Stimulated activated CD4-positive, alpha-beta T cell treated with anti-CD3 and anti-CD28 coated beads, Interleukin-1b, Interleukin-23, amount 100 ng/mL, for 4 hours (primary cell): ENCODE measurements at places on chromosomes 16 and 17.

DNA sequence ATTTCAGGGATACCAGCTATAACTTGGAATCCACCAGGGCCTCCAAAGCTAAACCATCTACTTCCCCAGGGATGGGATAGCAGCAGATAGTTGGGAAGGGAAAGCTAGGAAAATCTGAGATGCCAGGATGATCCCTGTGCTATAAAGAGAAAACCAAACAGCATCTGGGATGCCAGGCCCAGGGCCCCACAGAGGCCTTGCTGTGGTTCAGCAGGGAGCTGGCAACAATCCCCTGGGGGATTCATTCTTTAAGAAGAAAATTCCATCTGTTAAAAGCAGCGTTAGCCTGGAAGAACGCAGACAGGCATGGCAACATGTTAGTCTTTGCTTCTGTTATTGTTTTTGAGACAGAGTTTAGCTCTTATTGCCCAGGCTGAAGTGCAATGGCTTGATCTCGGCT lies 16.6 kb downstream of the MYO18A start:
- no peak for DNase-seq

GRCh38 chr16:1917665-1918350 lies 407 bp downstream of the HS3ST6 start:
- DNase-seq: no peak

DNA sequence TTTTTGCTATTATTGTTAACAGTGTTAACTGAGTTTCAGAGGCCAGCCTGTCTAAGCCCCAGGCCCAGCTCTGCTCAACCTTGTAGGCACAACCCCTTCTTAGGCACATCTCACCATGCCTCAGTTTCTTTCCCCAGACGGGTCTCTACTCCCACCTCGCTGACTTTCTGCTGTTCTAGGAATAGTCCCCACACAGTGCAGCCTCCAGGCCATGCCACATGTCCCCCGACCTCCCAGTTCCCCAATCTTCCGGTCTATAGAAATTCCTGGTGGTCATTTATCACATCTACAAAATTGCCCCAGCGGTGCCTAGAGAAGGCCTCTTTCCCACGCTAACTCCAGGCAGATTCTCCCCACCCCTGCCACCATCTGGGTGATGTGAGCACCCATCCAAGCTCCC lies 34.8 kb downstream of the ADGRG5 start:
- DNase-seq: no peak

GRCh38 chr16:14106457-14106856 lies 35.3 kb downstream of the MRTFB start:
- DNase-seq: no peak

DNA sequence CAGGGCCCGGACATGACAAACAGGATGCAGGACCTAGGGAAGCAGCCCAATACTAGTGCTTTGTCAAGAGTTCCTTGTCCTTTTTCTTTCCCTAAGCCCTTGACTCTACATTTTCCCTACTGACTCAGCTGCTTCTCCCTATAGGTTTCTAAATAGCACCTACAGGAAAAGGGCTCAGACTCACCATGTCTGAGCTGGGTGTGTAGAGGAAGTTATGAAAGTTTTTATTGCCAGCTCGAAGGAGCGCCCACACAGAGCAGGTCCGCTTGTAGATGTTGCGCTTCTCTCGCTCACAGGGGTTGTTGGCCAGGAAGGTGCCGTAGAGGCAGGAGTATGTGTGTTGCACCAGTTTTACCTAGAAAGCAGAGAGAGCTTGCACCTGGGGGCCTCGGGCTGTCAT lies 10.6 kb downstream of the MTMR4 start:
- no peak for DNase-seq

- no peak for DNase-seq
Measured at GRCh38 chr16:82504836-82505235, 121.9 kb upstream of the CDH13 start.

DNA sequence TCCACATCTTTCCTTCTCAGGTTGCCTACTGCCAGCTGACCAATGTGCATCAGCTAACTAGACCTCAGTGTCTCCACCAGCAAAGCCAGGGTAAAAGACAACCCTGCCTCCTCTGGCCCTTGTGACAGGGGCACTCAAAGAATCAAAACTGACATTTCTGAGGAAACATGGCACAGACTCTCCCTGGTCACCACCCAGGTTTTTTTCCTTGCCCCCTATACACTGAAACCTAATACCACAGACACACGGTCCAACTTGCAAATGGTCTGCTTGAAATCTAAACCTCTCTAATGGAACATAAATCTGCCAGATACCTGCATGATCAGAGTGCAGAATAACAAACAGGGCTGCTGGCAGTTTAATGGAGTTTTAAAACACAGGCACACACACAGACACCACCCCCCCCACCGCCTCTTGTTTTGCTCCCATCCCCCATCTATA lies 19.5 kb upstream of the CORO6 start:
- DNase-seq: no peak

DNA sequence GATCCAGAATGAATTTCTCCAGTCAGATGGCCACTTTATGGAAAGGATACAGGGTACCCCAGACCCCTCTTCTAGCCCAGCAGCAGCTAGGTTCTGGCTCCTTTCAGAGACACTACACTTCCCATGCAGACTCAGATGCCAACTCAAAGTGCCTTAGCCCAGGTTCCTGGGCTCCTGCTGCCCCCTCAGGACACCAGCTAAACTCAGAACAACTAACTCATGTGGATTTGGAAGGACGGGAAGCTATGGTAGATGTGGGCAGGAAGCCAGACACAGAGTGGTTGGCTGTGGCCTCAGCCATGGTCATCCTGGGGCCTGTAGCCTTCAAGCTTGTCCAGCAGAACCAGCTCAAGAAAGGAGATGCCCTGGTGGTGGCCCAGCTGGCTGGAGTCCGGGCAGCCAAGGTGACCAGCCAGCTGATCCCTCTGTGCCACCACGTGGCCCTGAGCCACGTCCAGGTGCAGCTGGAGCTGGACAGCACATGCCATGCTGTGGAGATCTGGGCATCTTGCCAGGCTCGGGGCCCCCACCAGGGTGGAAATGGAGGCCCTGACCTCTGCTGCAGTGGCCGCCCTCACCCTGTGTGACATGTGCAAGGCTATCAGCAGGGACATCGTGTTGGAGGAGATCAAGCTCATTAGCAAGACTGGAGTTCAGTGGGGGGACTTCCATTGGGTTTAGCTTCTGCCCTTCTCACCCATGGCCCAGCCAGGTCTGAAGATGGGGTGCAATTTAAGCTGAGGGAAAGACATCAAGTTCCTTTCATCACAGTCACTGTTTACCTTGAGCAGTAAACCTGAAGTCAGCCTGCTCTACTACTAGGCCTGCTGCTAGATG lies 111.8 kb downstream of the N4BP1 start:
- no peak for DNase-seq

- peak; percentile 36 for DNase-seq
Measured at GRCh38 chr17:31533546-31534155, 142.2 kb downstream of the RAB11FIP4 start.

GRCh38 chr17:42841975-42842685 lies 2.2 kb upstream of the AOC2 start:
- DNase-seq: no peak

DNA sequence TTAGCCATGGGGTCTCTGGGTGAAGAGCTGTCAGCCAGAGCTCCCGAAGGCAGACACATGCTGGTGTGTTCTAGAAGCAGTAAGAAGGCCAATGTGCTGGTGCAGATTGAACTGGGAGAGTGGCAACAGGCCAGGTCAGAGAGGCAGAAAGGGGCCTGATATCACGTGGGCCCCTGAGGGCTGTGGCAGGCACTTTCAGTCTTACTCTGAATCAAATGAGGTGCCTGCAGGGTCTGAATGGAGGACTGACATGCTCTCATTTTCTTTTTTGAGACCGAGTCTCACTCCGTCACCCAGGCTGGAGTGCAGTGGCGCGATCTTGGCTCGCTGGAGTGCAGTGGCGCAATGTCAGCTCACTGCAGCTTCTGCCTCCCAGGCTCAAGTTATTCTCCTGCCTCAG lies 293.8 kb downstream of the ABCC12 start:
- no peak for DNase-seq

DNA sequence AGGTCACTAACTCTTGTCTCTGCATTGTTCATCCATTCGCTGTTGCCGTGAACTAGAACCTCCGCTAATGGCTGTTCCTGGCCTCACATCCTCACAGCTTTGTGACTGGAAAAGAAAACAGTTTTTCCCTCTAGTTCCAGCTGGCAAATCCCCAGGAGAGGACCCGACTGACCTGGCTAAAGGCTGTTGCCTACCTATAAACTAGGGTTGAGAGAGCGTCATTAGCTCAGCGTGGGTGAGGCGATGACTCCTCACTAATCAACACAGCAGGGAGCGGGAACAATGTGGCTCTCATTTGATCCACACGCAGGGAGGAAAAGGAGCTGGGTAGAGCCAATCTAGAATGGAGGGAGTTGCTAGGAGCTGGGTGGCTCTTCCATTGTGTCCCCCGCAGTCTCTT lies 282.1 kb upstream of the IRX5 start:
- no peak for DNase-seq

DNA sequence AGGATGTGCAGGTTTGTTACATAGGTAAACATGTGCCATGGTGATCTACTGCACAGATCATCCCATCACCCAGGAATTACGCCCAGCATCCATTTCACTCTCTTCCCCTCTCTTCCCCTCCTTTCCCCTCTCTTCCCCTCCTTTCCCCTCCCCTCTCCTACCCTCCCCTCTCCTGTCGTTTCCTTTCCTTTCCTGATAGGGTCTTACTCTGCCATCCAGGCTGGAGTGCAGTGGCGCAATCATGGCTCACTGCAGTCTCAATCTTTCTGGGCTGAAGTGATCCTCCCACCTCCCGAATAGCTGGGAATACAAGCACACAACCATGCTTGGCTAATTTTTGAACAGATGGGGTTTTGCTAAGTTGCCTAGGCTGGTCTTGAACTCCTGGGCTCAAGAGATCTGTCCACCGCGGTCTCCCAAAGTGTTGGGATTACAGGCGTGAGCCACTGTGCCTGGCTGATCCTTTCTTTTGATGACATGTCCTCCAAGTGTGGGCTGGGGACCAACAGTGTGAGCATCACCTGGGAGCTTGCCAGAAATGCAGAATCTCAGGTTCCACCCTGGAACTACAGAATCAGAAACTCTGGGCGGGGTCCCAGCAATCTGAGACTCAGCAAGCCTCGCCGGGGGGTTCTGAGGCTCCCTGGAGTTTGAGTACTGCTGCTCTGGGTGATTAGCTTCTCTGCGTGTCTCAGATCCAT lies 10.8 kb downstream of the ATP2C2 start:
- DNase-seq: no peak

DNA sequence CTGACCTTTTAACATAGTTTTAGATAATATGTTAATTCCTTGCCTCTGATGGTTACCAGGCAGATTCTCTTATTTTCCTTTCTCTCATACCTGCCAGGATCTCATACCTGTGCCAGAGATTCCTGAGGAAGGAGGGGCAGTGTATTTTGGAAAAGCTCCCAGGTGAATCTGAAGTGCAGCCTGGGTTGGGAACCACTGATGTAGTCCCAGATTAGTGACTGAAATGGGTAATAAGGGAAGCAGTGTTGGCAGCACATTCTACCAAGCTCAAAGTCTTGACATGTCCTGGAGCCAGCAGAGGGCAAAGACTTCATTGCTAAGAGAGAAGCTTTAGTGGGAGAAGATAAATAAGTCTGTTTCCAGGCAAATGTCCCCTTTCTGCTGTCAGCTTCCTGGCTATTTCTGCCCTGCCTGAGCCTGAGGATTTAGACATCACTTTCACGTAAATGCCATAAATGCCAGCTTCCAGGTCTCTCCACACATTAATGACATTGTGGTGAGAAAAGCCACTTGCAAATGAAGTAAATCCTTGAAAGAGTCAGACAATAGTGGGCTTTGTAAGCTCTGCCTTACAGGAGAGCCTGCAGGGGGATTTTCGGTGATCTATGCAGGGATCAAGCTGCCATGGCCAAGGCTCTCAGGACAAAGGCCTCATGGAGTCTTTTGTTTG lies 40.9 kb upstream of the C16orf78 start:
- no peak for DNase-seq

- no peak for DNase-seq
Measured at GRCh38 chr17:59332749-59333377, 1.4 kb downstream of the YPEL2 start.

GRCh38 chr17:6556121-6557039 lies at the start of gene PITPNM3:
Gene PITPNM3, minus strand, starts transcription at chr17:6556555. Its CDS starts 149 bp downstream, at chr17:6556406.
- no peak for DNase-seq

GRCh38 chr17:4333041-4333440 lies 33.4 kb downstream of the UBE2G1 start:
- no peak for DNase-seq

DNA sequence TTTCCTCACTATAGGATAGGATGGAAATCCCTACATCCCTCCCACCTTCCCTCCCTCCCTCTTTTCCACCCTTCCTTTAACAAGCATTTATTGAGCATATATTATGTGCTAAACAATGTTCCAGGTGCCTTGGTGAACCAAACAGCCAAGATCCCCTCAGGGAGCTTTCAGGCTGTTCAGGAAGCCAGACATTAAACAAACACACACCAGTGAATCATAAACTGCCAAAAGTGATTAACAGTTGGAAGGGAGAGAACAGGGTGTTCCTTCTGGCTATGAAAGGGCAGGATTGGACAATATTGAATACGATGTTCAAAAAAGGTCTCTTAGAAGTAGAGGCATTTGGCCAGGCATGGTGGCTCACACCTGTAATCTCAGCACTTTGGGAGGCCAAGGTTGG lies 22.8 kb upstream of the CNEP1R1 start:
- DNase-seq: no peak

DNA sequence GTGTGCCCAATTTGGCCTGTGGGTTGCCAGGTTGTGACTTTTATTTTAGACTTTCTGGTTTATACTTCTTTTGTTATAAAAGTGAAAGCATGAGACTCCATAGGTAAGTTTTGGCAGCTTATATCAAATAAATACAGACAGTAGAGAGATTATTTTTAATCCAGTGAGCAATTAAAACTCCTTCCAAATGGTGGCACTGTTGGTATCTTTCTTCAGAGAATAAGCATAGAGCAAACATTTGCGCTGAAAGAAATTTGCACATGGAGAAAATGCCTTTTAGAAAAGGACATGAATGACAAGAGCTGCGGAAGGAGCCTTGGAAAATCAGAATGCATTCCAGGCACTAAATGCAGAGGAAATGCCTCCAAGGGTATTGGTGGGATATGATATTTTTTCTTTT lies 46.1 kb upstream of the DNAJA2 start:
- DNase-seq: no peak

- DNase-seq: no peak
Measured at GRCh38 chr17:15885770-15886169, 59.2 kb upstream of the ADORA2B start.

GRCh38 chr16:9123871-9124270 lies 32.4 kb downstream of the HAPSTR1 start:
- DNase-seq: no peak
